ENCODE measurements at places on chromosomes 16 and 17.

- DNase-seq = no peak
Observed at GRCh38 chr16:19127674-19128131, 13.9 kb downstream of the ITPRIPL2 start.

DNA sequence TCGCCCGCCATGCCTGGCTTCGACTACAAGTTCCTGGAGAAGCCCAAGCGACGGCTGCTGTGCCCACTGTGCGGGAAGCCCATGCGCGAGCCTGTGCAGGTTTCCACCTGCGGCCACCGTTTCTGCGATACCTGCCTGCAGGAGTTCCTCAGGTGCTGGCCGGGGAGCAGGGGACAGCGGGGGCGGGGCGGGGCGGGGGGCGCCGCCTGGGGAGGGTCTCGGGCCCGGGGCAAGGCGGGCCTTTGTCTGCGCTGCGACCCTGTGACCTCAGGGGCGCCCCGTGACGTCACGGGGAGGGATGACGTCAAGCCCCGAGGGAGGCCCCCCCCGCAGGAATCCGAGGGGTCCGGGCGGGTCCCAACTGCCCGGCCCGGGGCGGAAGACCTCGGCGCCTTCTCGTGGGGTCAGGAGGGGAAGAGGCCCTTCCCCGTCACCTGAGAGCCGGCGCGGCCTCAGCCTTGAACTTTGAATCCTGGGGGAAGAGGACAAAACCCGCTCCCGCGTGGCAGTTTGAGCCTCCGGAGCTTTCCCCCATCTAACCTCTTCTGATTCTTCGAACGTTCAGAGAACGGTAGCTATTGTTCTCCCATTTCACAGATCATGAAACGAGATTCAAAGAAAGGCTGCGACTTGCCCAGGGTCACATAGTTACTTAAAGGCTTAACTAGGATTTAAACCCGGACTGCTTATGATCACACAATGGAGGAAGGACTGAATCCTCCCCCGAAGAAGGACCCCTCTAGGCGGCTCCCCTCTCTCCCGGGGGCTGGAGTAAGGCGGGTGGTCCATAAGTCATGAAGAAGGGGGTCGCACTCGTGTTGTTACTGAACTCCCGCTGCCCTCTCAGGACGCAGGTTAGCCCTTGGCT is 527 bp downstream of the TRAF4 start:
- DNase-seq = no peak

DNA sequence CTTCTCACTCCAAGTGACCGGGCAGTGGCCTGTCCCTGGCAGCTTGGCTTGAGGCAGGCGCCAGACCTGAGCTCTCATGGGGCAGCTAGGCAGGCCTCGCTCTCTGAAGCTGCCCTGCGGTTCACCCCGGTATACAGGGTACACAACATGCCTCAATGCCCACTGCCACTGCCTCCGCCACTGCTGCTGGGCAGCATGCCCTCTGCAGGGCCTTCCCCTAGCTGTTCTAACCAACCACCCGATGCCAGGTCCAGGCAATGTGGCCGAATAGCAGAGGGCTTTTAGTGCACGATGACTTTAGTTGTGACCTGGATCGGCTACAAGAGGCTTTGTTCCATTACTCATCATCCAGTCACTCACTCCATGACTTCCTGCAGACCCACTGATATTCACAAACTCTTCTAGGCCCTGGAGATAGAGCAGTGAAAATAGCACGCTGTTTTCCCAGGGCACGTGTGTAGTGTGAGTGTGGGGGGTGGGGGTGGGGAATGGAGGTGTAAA is 19.7 kb downstream of the CDC42EP4 start:
- DNase-seq = no peak

DNA sequence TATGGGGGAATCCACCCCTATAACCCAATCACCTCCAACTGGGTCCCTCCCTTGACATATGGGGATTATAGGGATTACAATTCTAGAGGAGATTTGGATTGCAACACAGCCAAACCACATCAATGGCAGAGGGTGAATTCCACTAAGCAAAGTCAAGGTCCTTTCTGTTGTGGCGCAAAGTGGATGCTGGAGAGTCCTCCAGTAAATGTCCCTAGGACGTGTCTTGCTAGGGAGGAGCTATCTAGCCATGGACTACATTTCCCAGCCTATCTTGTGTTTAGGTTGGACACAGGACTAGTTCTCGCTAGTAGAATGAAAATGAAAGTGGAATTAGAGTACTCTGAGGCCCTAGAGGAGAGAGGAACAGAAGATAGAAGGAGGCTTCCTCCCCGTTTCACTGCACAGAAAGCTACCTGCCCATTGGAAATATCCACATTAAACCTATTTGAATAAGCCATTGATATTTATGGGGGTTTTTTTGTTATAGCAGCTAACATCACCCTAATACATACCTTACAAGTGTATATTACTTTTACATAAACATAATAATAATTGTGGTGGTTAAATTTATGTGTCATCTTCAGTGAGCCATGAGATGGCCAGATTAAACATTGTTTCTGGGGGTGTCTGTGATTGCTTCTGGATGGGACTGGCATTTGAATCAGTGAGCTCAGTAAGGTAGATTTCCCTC is 56.7 kb upstream of the ERCC4 start:
- no peak for DNase-seq

GRCh38 chr17:8481703-8482102 is 46.0 kb downstream of the NDEL1 start:
- DNase-seq = no peak

- no peak for DNase-seq
Observed at GRCh38 chr16:85902366-85903155, 3.6 kb downstream of the IRF8 start.

DNA sequence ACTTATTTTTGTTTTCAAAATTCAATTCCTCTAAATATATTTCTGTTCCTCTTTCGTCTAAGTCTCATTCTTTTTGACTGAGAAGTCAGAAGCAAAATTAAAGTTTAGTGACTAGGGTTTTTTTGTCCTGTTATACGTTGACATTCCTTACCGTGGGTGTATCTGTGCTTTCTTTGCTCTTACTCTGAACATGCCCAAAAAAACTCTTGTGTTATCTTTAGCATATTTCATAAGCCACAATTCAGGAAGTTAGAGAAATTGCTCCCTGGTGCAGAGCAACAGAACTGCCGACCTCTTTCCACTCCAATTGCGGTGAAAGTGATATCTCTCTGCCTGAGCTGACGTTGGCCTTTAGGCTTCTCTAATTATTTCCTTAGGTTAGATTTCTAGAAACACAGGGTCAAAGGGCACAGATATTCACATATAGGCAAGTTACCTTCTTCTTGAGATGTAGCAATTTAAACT is 65.7 kb downstream of the CENPV start:
- DNase-seq = no peak

GRCh38 chr16:49849754-49850108 is 6.2 kb downstream of the ZNF423 start:
- no peak for DNase-seq

DNA sequence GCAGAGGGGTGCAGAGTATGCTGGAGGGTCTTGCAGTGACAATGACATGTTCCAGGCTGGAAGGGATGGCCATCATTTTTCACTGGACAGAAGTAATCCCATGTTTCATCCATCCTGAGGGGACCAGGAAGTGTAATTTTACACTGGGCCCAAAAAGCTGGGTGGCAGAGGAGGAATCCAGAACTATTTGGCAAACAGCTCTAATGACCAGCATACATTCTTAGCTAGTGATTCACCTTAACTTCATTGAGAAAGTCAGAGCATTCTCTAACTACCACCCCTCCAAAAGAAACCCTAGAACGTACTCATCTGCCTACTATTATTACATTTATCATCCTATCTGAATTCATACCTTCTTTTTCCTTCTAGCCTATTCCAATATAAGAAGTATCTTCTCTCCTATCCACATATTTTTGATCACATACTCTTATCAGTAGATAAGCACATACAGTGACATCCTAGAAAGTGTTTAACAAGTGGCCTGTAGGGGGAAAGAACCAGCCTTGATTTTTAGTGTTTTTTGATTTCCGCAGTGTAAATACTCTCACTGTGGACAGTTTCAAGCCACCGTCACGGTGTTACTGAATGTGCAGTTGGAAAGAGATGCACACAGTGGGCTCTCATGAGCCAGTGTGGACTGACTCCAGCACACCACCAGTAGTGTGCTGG is 118.1 kb downstream of the FTO start:
- no peak for DNase-seq

DNA sequence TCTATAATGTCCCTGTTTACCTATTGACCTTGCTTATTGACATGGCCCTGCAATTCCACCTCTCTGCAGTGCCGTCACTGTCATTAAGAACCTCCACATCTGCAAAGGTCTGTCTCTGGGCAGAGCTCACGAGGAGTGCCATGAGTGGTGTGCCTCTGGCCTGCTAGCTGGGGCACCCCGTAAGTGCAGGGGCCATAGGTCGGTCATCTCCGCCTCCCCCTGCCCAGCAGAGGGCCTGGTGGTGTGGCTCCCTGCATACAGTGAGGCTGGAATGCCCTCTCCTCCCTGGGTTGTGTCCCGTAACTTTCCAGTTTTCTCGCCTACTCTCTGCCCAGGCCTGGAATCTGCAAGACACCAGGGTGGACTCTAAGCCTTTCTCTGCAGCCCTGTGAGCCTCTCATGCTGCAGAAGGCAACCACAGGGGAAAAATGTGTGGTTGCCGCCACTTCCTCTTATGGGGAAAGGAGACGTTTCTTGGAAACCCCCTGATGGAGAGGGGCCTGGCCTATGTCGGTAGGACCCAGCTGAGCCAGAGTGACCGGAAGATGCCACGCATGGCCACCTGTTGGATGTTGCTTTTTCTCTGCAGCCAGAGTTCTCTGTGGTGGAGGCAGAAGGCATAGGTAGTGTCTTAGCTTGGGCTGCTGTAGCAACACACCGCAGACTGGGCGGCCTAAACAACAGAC is 2.7 kb upstream of the SNX20 start:
- DNase-seq = no peak

- DNase-seq = no peak
Observed at GRCh38 chr17:82959242-82959930, 119.6 kb upstream of the ZNF750 start.

- no peak for DNase-seq
Observed at GRCh38 chr16:57590654-57591085, 37.8 kb upstream of the ADGRG1 start.
